ENCODE measurements at places on chromosomes 5 and 9.
A peak's percentile ranks its signal among the peaks of the same experiment; 100 is the strongest.

DNA sequence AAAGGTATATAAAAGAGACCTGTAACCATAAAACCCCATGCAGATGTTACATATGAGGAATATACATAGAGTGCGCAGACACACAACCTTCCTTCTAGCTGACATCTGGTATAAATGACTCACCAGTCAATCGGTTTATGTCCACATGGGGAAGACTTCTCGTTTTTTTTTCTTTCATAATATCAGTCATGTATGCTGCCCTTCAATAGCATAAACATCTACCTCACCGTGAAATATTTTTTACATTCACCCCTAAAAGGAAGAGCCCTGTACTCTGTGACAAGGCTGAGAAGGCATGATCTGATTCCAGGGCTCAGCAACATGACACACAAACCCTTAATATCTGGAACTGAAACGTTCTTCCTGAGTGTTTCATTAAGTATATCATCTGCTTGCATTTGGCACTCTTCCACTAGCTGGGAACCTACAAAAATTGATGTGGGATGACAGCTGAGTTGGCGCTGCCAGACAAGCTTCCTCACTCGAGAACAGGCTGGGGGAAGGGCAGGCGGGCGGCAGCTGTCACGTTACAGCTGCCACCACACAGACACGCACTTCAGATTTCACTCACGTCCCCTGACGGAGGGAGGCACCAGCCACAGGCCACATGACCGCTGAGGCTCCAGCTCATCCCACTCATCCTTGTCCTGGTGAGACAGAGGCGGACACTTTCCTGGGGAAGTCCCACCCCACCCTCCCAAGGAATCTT lies 74.2 kb downstream of the SHB start:
- H3K27ac ChIP-seq: peak overlapping the region; percentile 40
- H3K4me1 ChIP-seq: peaks cover 44% of the 10 kb centered on the region
- H3K4me3 ChIP-seq: no peak overlapping the region
- H3K36me3 ChIP-seq: peaks cover 4% of the 10 kb centered on the region
- no peak for DNase-seq

DNA sequence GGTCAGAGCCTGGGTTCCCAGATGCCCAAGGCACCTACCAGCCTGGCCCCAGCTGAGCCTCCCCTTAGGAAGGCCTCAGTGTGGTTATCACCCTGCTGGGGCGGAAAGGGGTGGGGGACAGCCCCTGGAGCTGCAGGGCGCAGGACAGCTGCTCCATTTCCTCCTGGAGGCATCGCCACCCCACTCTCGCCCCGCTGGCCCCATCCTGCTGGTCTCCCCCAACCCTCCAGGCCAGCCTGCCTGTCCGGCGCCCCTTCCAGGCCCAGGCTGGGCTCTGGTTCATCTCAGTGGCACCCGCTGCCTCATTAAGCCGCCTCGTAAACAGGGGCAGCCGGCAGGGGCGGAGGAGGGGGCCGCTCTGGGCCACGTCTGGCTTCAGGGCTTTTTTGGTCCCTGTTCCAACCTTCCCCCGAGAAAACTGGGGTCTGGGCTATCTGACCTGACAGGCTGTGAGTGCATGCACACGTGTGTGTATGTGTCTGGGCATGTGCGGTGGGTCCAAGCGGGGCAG lies 30.8 kb upstream of the ENHO start:
- H3K36me3 ChIP-seq: peaks cover 5% of the 10 kb centered on the region
- H3K4me1 ChIP-seq: peaks cover 30% of the 10 kb centered on the region
- peaks cover 22% of the 10 kb centered on the region for H3K27me3 ChIP-seq
- no peak overlapping the region for H3K27ac ChIP-seq
- no peak for DNase-seq

- H3K27ac ChIP-seq: no peak overlapping the region
- H3K4me1 ChIP-seq: no peaks in the 10 kb centered on the region
- no peak overlapping the region for H3K4me3 ChIP-seq
- H3K27me3 ChIP-seq: peaks cover 2% of the 10 kb centered on the region
- peak; percentile 31 for DNase-seq
Observed at GRCh38 chr5:171379961-171380360, 7.7 kb upstream of the NPM1 start.

GRCh38 chr9:1938675-1939170 lies 76.4 kb upstream of the SMARCA2 start:
- no peak for DNase-seq
- H3K27ac ChIP-seq: no peak overlapping the region
- no peaks in the 10 kb centered on the region for H3K4me1 ChIP-seq
- H3K27me3 ChIP-seq: no peaks in the 10 kb centered on the region

DNA sequence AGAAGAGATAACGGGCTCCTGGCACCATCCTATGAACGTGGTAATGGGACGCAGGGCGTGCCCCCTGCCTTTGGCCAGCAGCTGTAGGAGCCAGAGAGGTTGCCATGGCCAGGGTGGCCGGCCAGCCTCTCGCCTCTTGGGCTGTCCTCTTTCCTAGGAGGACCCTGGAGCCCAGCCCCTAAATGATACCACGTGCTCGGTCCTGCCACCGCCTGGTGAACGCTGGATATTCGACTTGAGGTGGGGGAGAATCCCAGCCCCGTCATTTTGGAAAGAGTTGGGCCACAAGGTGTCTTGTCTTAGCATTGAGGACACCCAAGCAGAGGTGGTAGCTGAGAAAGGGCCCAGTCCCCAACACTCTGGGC lies 391 bp upstream of the NRG2 start:
- H3K27me3 ChIP-seq: peaks cover 72% of the 10 kb centered on the region
- no peak for DNase-seq
- peak overlapping the region; percentile 81 for H3K4me3 ChIP-seq
- peaks cover 6% of the 10 kb centered on the region for H3K4me1 ChIP-seq
- no peak overlapping the region for H3K27ac ChIP-seq
- H3K36me3 ChIP-seq: no peaks in the 10 kb centered on the region

- H3K4me1 ChIP-seq: peaks cover 10% of the 10 kb centered on the region
- no peak overlapping the region for H3K4me3 ChIP-seq
Observed at GRCh38 chr9:109411069-109411761, 86.9 kb downstream of the PTPN3 start.

- no peak overlapping the region for H3K4me3 ChIP-seq
- no peak for DNase-seq
- H3K27me3 ChIP-seq: no peaks in the 10 kb centered on the region
- no peak overlapping the region for H3K27ac ChIP-seq
Observed at GRCh38 chr9:91391818-91392217, 30.1 kb upstream of the AUH start.

DNA sequence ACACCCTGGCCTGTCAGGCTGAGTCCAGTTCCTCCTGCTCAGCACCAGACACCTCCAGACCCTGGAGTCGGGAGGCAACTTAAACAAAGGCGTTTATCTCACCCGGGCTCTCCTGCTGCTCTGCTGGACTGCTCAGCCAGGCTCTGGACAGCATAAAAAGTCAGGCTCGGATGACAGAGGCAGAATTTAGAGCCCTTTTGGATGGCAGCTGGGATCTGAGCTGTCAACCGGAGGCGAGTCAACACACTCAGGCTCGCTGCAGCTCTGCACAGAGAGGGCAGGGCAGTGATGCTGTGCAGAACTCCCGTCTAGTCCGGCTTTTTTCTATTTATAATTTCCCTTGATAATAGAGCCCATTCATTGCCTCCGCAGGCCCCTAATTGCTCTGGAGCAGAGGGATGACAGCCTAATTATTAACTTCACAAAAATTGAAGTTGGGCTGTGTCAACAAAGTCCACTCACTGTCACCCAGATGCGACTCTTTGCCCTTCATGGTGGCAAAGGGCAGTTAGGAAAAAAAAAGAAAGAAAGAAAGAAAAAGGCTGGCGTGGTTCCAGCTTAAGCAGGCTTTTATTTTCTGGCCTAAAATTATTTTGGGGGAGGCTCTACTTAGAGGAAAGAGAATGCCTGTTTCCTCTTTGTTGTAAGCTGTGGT lies 37.6 kb downstream of the STC2 start:
- H3K27ac ChIP-seq: peak overlapping the region; percentile 89
- H3K4me1 ChIP-seq: peaks cover 41% of the 10 kb centered on the region
- H3K4me3 ChIP-seq: no peak overlapping the region

Measured in type B pancreatic cell (in vitro differentiated cells).